Left hindlimb (tissue), 1 donor: ENCODE measurements at places on chromosomes 2 and 18.

GRCh38 chr2:3116371-3116770 lies 261.2 kb downstream of the EIPR1 start:
- no peak for DNase-seq

GRCh38 chr2:106575955-106576354 lies 88.8 kb downstream of the CD8B2 start:
- DNase-seq: peak; percentile 62

GRCh38 chr18:23618862-23619387 lies 32.6 kb upstream of the NPC1 start:
- peak; percentile 60 for DNase-seq

- no peak for DNase-seq
These were observed 1.9 kb downstream of the NDUFV2 start for GRCh38 chr18:9104244-9104901.

- no peak for DNase-seq
These were observed 60.4 kb downstream of the SH3YL1 start for GRCh38 chr2:203401-203800.

DNA sequence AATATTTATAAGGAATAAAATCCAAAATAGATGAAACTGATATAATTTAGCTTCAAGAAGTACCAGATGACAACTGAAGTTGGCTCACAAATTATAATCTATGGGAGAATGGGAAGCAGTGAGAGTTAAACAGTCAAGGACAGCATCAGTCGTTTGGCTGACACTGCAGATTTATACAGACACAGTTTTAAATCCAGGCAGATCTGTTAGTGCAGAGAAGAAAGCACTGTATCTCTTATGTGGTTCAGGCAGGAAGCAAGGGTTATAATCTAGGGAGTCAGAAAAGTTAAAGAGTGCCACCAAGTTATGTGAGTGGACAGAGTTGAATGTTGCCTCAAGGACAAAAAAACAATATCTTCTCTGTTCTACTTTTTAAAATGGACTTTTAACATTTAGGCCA lies 880.2 kb downstream of the TSN start:
- DNase-seq: no peak

DNA sequence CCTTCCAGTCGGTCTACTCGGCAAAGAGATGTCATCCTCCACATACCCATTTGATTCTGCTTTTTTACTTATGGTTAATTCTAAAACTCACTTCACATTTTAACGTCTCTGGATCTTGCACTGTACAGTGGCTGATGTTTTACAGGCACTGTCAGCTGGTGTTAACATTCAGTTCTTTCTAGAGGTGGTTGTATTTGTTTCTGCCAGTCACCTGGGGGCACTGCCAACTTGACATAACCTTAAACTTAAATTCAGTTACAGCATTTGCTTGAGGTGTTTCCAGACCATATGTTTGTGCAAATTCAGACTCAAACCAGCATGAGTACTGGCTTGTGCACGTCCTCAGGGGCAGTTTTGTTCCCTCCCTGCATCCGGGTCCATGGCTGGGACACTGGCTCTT lies 5.3 kb upstream of the TMEM185B start:
- peak; percentile 26 for DNase-seq

DNA sequence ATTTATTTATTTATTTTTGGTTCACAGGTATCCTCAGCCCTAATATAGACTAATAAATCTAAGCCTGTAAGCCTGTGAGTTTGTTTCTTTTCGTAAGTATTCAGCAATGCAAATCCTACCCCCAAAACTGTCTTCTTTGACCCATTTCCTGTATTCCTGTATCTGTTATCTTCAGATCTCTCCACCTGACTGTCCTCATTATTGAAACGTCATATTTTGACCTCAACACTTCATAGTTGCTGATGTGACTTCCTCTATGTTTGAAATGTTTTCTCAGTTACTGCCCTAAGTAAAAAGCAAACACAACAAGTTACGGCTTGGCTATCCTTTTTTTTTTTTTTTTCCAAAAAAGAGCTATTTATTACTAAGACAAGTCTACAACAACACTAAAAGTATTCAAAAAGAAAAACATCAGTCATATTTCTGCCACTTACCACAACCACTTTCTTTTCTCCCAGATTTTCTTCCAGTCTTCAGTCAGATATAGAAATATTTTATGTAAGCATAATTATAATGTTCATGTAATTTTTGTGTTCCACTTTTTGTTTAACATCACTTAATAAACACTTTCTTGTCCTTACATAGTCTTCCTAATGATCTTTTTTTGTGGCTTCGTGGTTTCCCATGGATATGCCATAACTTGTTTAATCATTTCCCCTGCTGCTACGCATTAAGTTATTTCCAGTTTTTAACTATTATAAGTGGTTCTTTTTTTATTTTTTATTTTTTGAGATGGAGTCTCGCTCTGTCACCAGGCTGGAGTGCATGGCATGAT lies 45.0 kb upstream of the EML4 start:
- no peak for DNase-seq

GRCh38 chr2:228629251-228629650 lies 447.8 kb upstream of the SPHKAP start:
- DNase-seq: no peak

GRCh38 chr18:31454066-31454708 lies 6.6 kb downstream of the DSG3 start:
- no peak for DNase-seq

DNA sequence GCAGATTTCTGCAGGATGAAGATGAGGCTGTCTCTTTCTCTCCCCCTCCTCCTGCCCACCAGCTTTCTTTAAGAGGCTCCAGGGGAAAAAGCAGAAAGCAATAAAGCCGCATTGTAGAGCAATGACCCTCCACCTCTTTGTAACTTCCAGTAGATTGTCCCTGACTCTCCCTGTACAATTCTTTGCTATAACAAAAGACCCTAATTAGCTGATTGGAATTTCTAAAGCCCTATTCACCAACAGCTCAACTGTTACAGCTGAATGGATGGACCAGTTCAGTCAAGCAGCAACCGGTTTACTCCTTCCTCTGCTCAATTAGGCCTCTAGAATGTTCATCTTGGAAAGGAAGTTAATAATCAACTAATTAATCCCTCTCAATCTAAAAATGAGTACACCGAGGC lies 301.0 kb downstream of the STK39 start:
- DNase-seq: no peak

- no peak for DNase-seq
These were observed 28.7 kb upstream of the EML4 start for GRCh38 chr2:42140496-42140895.

DNA sequence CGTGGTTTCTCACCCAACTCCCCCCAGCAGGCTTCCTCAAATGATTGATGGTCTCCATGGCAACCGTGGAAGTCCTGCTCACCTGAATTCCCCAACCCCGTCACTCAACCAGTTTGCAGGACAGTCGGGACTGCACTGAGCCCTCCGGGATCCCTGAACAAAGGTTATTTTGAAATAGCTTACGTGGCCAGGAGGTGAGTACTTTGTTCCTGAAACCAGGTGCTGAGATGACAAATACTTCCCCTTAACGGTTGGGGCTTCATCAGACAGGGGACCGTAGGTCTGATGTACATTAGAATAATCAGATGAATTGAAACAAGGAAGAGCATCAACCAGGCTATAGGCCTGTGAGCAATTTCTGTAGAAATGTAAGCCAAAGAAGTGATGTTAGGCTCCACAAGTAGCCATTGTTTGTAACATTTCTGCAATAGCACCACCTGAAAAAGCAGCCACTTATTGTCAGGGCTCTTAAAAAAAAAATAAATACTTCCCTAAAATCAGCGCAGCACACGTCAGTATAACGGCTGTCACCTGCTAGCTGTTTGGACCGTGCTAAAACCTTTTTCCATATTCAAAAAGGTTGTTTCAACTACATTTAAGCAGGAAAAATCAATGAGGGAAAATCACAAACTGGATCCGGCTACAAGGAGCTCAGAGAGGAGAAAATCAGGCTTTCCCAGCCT lies 206.4 kb upstream of the ID2 start:
- no peak for DNase-seq

- DNase-seq: no peak
These were observed 44.7 kb downstream of the GLI2 start for GRCh38 chr2:120780402-120780801.

- no peak for DNase-seq
These were observed 36.0 kb upstream of the ASAP2 start for GRCh38 chr2:9170458-9171130.

DNA sequence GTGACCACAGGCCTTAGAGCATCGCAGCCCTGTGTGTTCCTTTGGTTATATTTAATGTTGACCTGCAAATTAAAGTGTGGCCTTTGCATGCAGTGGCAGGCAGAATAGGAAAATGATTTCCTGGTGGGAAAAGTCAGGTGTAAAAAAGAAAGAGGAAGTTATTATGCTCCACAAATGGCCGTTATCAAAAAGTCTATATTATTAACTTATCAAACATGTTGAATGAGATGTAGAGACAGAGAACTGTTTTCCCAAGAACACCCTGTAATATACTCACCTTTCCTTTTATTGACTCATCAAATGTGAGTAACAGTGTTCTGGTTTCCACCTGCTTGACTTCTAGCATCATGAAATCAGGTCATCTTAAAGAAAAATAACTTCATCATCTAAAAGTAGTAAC lies 35.3 kb downstream of the MEIS1 start:
- no peak for DNase-seq

- no peak for DNase-seq
These were observed 185.1 kb downstream of the MYO3B start for GRCh38 chr2:170362871-170363631.

DNA sequence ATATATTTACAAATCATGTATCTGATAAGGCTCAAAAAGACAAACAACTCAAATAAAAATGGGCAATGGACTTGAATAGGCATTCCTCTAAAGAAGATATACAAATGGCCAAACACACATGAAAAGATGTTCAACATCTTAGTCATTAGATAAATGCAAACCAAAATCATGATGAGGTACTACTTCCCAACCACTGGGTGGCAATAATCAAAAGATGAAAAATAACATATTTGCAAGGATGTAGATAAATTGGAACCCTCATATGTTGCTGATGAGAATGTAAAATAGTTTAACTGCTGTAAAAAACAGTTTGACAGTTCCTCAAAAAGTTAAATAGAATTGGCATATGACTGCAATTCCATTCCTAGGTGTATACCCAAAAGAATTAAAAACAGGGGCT lies 132.3 kb downstream of the TTC32 start:
- DNase-seq: no peak

GRCh38 chr2:168136392-168136977 lies 110.9 kb downstream of the STK39 start:
- no peak for DNase-seq
